ENCODE measurements at places on chromosomes 7 and 10.

GRCh38 chr10:114550756-114551635 lies 107.1 kb downstream of the ABLIM1 start:
- DNase-seq, result no peak

DNA sequence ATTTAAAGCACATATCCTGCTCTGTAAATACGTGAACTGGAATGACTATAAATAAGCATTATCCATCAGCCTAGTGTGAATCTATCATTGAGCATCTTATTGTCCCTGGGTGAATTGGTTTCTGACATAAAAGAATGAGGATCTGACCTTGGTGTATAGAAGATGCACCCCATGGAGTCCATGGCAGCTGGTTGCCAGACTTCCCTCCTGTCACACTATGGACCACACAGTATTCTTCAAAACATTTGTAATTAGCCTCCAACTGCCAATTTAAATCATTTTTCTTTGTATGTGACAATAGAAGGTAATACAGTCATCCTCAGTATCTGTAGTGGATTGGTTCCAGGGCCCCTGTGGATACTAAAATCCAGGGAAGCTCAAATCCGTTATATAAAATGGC lies 238.1 kb upstream of the ZWINT start:
- no peak for DNase-seq

DNA sequence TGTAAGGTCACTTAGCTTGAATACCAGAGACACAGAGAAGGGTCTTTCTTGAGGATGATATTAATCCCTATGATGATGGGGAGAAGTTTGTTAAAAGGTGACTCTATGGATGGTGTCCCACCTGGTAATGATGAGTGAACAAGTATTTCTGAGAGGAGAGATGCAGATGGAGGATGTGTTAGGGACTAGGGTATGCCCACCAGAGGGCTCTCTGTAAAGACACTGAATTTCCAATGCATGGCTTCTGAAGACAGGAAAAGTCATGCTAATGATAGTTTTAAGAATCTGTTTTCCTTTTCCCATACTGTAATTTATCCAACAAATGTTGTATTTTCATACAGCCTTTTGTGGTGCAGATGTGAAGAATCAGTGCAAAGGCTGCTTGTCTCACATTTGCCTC lies 1250.9 kb upstream of the CELF2 start:
- DNase-seq, result no peak

DNA sequence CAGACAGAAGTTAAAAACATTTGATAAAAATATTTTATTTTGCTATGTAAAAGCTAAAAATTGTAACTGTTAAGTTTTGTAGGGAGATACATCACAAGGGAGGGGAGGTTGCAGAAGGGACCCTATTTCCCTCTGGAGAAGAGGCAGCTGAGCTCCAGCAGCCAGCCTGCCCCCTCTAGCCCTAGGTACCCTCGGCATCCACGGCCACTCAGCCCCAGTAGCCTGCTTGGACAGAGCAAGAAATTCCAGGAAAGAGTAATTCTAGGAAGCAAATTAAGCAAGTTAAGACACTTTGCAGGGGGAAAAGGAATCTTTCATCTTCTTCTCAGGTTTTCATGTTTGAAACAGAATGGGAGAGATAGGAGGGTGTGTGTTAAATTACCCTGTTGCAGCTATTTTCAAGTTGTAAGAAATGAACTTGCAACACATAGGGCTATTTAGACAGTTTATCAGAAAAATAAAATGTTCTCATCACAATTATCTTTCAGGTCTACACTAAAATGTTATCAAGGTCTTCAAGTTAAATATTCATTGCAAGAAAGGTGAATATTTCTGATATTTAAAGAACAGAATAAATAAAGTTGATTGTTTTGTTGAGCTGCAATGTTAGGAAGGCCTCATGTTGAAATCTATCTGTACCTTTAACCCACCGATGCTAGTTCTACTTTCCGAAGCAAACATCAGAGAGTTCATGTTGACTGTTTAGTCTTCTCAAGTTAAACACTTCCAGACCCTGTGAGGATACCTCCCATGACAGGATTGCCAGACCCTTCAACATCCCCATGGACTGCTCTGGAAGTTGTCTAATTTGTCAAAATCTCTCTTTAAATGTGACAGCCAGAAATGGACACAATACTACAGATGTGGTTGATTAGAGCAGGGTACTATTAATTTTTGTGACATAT lies 5.5 kb downstream of the SGCE start:
- DNase-seq, result no peak

GRCh38 chr7:25625306-25625992 lies 397.2 kb upstream of the NPVF start:
- DNase-seq, result no peak

DNA sequence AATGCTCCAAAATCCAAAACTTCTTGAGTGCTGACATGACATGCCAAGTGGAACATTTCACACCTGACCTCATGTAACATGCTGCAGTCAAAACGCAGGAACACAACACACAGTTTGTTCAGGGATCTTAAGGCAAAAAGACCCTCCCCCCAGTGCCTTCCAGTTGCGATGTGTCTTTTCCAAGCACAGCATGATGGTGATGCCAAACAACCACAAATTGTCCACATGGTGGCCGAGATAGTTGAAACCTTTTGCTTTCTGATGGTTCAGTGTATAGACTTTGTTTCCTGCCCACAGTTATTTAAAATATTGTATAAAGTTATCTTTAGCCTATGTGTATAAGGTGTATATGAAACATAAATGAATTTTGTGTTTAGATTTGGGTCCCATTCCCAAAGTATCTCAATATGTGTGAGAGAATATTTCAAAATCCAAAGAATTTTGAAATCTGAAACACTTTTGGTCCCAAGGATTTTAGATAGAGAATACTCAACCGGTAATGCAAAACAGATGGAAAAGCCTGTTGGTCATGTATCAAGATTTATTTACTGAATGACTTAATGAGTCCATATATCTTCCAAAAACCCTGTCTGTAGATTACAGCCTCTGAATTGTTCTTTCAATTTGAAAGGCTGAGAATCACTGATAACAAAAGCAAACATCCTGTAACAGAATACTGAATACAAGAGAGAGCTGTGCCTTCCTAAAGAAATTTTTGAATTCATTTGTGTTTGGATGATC lies 93.4 kb upstream of the OIT3 start:
- no peak for DNase-seq

GRCh38 chr10:4260483-4261124 lies 475.6 kb upstream of the KLF6 start:
- no peak for DNase-seq

DNA sequence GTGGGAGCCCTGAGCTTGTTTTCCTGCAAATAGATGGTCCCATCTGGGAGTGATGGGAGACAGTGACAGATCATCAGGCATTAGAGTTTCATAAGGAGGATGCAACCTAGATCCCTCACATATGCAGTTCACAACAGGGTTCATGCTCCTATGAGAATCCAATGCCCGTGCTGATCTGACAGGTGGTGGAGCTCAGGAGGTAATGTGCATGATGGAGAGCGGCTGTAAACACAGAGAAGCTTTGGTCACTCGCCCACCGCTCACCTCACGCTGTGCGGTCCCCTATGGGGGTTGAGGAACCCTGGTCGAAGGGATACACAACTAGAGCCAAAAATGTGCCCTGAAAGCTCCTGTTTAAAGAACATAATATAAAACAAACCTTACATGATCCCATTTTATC lies 88.5 kb upstream of the CREB5 start:
- DNase-seq, result no peak

DNA sequence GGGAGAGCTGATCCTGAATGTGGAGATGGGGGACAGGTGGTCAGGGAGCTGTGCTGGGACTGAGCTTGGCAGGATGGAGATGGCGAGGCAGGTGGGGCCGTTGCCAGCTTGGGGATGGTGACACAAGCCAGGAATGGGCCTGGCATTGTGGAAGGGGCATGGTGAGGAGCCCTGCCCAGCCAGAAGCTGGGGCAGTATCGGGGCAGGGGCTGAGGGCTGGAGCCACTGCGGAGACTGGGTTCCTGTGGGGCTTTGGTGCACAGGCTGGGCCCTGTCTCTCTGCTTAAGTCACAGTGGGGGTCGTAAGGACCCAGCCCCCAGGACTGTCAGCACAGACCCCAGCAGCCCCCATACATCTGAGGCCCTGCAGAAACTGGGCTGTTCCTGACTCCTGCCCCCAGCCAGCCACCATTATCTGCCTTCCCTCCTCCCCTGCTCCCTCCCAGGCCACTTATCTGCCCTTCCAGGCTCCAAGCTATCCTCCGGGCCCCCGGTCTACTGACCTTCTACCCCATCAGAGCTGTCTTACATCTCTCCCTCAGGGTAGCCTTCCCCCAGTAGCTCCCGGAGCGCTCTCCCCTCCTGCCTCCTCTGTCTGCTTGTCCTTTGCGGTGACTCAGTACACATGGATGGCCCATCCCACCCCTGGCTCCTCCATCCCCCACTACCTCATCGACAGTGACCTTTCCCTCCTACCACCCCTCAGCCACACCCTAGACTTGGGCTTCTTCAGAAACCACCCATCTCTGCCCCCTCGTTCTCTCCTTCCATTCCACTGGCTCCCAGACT lies 44.2 kb downstream of the PPIF start:
- DNase-seq, result no peak

DNA sequence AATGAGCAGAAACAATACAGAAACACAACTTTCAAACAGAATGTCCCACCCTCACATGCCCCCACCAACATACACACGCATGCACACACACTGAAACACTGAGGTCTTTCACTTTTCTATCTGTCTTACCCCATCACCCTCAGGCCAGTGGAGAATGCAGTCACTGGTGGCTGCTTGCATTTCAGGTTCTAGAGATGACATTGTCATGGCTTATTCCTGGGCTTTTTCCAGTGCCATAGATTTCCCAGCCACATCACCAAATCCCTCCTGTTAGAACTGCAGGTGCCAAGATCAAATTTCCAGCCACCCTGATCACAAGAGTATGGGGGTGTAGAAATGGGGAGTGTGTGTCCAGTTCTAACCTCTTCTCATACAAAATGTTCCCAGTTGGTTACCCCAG lies 68.4 kb downstream of the CACNA2D1 start:
- DNase-seq, result no peak

DNA sequence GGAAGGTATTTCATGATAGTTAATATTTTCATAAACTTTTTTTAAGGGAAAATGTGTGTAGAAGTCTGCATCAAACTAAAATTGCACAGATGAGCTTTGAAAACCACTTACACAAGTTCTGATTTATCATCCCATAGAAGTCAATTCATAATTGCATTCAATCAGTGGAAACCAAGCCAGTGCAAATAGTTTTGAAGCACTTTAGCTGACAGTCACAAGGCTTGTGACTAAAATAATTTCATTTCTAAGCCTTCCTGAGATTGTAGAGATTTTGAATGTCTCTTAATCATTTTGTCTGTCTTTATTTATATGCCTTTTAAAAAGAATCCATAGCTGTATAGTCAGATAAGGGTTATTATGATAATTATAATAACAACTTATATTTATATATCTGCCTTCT lies 41.4 kb downstream of the EXOC4 start:
- DNase-seq, result no peak

- DNase-seq, result no peak
These were observed at the start of gene WDR86 for GRCh38 chr7:151409667-151410404. Gene WDR86, minus strand, starts transcription at chr7:151410038. Its CDS starts 449 bp downstream, at chr7:151409589.

DNA sequence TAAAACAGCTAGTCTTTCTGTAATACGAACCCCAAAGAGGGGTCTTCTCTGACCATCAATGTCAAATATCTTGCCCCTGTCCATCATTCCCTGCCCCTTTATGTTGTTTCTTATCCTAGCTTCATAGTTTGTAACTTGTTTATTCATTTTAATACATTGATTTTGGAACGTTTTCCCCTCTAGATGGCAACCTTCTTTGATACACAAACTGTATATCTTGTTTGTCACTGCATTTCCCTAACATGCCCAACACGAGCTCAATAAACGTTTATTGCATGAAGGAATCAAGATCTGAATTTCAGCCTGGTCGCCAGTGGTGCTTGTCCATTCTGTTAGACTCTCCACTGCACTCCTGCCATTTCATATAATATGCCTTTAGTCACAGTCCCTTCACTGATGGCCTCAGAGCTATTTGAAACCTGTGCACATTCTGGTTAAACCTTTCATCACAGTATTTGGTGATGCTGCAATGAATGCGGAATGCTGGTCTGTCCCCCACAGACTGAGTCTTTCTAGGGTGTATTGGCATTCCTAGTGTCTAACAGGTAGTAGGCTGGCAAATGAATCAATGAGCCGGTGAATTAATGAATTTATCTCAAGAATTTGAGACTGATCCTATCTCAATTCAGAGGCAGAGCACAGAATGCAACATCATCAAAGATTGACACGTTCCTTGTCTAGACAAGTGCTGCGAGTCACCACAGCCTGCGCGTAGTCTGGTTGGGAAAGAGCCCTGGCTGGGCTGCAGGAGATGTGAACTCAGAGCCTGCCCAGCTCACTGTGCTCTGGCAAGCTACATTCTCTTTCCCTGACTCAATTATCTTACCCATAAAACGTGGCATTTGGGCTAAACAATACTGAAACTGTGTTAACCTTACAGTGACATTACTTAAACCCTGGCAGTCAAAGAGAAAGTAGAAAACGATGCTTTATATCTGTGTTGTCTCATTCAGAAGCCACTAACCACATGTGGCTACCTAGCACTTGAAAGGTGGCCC lies 55.2 kb upstream of the FRMD4A start:
- no peak for DNase-seq

GRCh38 chr10:130807096-130807495 lies 504.4 kb downstream of the TCERG1L start:
- no peak for DNase-seq

DNA sequence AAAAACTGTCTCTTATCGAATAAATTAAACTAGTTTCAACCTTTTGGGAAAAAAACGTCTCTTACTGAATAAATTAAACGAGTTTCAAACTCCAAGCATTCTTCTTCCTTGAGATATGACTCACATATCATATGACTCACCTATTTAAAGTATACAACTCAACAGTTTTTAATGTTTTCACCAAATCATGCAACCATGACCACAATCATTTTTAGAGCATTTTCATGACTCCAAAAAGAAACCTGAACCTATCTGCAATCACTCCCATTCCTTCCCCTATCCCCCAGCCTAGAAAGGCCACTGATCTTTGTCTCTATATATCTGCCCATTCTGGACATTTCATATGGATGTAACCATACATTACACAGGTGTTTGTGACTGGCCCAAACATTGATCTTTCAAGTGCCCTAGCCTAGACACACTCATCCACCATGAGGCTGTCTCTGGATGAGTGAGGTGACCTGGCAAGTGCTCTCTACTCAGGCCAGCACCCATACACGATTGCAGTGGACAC lies 115.3 kb downstream of the PIP4K2A start:
- no peak for DNase-seq

GRCh38 chr7:50152486-50152885 lies 59.4 kb upstream of the ZPBP start:
- no peak for DNase-seq

DNA sequence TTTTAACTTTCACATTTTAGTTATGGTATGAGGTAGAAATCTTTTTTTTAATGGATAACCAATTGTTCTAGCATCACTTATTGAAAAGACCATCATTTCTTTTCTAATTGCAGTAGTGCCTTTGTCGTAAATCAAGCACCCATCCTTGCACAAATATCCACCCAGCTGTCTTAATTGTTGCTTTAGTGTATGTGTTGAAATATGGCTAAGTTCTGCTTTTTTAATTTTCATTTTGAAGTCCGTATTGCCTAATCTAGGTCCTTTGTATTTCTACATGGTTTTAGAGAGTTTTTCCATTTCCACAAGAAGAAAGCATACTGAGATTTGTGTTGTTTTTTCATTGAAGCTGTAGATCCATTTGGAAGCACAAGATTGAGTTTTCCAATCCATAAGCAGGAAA lies 259.6 kb upstream of the SEMA3E start:
- DNase-seq, result no peak

- DNase-seq, result no peak
These were observed 8.8 kb downstream of the CALD1 start for GRCh38 chr7:134788191-134788590.
